WTC11 (cell line): ENCODE measurements at places on chromosomes 6 and 20. TPM values are rescaled to one million over a fixed set of nuclear protein-coding genes. Genes with fewer than 3 reads are reported as not detected.

SRSF12 gene
- total RNA-seq = 3.8 to 4.0 TPM (median 3.8 TPM) in 3 replicates

RIPOR2 gene
- 11.3 to 13.5 TPM (median 11.9 TPM) in 3 replicates for total RNA-seq

SYNJ2 gene
- 11.8 to 15.3 TPM (median 12.4 TPM) in 3 replicates for total RNA-seq

BNIP5 gene
- 0.05 TPM in 1 of 3 replicates, not detected in the others for total RNA-seq

DNA sequence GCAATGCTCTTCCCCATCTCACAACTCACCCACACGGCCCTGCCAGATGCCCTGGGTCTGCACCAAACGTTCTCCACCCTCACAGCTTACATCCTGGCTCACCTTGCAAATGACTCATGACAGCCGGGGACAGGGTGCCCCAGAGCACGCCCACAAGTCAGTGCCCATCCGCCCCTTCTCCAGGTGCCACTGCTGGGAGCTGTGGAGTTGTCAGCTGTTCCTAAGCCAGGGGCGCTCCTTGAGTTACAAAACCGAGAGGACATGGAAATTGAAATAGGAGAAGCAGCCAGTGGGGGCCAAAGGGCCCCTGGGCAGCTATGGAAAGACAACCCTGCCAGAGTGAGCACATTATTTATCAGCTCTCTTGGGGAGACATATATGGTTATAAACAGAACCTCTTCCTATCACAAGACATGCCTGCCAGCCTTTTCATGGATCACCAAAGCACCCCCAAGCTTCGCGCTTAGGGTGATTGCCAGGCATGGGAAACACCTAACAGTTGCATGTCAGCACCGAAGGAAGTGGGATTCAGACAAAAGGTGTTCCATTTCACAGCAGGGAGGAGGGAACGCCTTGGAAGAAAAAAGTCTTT lies 236.8 kb downstream of the LY86 start:
- no peak overlapping the region for H3K27ac ChIP-seq
- no peak overlapping the region for H3K4me3 ChIP-seq
- no peak for DNase-seq
- peaks cover 30% of the 10 kb centered on the region for H3K4me1 ChIP-seq
- no peaks in the 10 kb centered on the region for H3K36me3 ChIP-seq

GRCh38 chr6:89284963-89285735 lies 29.9 kb downstream of the GABRR2 start:
- no peaks in the 10 kb centered on the region; the same call in 1 of the 2 replicates for H3K27me3 ChIP-seq
- no peak for DNase-seq
- H3K27ac ChIP-seq = no peak overlapping the region

DNA sequence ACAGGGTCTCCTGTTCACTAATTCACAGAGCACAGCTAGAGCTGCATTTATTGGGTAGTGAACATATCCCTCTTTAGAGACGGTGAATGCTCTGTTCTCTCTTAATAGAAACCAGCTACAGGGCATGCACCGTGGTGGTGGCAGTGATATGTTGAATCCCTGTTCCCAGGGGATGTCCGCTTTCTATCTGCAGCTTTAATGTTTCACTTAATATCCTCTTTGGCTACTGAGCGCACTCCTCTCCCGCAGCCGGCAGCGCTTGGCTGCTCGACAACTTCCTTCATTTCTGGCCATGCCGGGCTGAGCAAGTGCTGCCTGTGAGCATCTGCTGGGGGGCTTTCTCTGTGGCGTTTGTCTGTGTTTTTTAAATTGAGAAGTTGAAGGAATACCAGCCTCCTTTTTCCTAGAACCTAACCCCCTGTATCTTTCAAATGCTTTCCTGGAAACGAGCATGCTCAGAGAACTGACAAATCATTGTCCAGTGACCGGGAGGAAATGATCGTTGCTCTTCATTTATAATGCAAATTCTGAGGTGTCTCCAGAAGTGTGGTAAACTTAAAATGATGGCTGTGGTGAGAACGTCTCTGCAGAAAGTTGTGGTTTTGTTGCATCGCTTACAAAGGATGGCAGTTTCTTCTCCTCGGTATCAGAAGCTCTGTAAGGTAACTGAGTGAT lies 297.9 kb downstream of the UTRN start:
- H3K4me1 ChIP-seq = peaks cover 57% of the 10 kb centered on the region
- DNase-seq = peak; percentile 12
- H3K27me3 ChIP-seq = no peaks in the 10 kb centered on the region
- H3K27ac ChIP-seq = peak overlapping the region; percentile 65
- peaks cover 20% of the 10 kb centered on the region for H3K36me3 ChIP-seq
- peak overlapping the region; percentile 65 for H3K4me3 ChIP-seq

SEMG1 gene
- total RNA-seq = 2.0 to 2.9 TPM (median 2.1 TPM) in 3 replicates
